ENCODE measurements at places on chromosomes 13 and 19.

DNA sequence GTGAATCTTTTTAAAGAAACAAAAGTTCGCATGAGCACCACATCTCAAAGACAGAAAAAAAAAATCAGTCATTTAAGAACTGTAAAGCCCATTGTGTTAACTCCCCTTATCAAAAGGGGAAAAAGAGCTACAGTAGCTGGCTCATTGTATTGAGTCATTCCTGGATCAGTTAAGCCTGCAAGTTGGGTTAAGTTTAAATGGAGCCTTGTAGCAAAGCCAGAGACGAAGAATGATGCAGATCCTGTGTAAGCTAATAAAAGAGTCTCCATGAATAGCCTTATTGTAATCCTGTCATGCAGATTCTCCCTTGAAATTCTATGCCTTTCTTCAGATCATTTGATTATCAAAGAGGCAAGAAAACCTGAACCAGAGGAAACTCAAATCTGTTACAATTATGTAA lies 83.8 kb downstream of the CRYL1 start:
- DNase-seq: peak; percentile 79

GRCh38 chr13:42525035-42525504 lies 48.9 kb upstream of the TNFSF11 start:
- DNase-seq: no peak

- DNase-seq: no peak
These were observed 8.3 kb downstream of the ZNF160 start for GRCh38 chr19:53094754-53095575.

- no peak for DNase-seq
These were observed 51.5 kb downstream of the SKA3 start for GRCh38 chr13:21124852-21125251.

DNA sequence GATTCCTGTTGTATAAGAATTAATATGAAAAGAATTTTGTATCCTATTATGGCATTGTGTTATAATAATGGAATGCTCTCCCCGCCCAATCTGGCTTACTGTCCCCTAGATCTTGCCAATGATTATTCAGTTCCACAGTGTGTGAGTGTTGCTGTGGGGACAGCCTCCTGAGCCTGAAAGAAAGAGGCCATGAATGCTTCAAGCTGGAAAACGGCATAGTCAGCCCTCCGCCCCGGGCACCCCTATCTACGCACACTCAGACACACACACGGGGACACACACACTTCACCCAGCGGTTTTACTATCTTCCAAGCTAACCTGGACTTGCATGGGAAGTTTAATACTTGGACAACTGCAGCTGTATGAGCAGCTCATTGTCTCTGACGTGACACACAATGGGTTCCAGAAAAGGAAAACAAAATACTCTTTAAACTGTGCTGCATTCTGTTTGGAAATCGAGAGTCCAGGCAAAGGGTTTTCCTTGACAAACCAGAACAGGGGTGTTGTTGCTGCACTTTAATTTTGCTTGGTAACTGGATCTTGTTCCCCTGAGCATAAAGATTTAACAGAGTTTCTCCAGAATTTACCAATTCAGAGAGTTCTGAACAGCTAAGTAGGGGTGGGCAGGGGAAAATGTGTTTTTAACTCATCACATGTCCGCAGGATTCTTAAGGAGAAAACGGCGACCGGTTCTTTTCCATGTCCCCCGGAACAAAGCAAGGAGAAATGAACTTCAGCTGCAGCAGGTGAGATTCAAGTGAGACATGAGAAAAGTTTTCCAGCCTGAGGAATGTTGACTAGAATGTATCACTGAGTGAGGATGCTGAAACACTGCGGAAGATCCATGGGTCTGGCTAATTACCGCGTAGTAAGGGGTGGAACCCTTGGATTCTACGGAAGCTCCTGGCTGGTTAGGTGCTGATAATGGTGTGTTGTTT lies 472.9 kb downstream of the FOXO1 start:
- peak; percentile 91 for DNase-seq

- no peak for DNase-seq
These were observed 54.1 kb downstream of the C13orf42 start for GRCh38 chr13:51057001-51057400.

- no peak for DNase-seq
These were observed 24.6 kb downstream of the TPT1 start for GRCh38 chr13:45316338-45316737.

GRCh38 chr13:29164116-29164515 lies 344.0 kb downstream of the MTUS2 start:
- DNase-seq: no peak

DNA sequence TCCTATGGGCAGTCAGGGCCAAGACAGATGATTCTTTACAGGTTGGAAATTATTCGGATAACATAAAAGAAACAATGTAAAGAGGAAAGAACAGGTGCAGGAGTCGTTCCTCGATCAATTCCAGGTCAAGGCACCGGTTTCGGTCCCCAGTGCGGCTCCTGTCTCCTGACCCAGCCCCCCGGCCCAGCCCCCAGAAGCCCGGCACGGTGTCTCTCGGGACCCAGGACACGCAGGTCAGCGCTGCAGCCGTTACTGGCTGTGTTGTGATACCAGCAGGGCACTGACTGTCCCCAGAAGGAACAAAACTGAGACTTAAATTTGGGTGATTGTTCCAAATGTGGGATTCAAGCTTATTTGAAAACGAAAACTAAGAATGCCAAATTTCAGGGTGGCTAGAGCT lies 8.5 kb downstream of the RASA3 start:
- DNase-seq: no peak

- DNase-seq: no peak
These were observed 2.5 kb downstream of the NFKBID start for GRCh38 chr19:35897706-35898451.

DNA sequence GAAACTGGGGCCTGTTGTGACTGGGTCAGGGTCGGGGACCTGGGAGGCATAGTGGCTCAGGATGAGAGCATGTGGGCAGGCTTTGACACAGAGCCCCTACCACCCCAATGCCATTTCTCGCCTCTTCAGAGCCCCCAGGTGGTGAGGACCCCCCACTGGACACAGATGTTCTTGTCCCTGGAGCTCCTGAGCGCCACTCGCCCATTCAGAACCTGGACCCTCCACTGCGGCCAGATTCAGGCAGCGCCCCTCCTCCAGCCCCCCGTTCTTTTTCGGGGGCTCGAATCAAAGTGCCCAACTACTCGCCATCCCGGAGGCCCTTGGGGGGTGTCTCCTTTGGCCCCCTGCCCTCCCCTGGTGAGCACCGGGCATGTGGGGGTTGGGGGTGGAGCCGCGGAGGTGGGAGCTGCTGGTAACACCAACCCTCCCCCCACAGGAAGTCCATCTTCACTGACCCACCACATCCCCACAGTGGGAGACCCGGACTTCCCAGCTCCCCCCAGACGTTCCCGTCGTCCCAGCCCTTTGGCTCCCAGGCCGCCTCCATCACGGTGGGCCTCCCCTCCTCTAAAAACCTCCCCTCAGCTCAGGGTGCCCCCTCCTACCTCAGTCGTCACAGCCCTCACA lies 10.4 kb downstream of the IGFLR1 start:
- no peak for DNase-seq

GRCh38 chr13:47420020-47420419 lies 523.2 kb upstream of the HTR2A start:
- DNase-seq: no peak

- DNase-seq: peak; percentile 83
These were observed 27.4 kb upstream of the ZNF536 start for GRCh38 chr19:30344446-30345425.

DNA sequence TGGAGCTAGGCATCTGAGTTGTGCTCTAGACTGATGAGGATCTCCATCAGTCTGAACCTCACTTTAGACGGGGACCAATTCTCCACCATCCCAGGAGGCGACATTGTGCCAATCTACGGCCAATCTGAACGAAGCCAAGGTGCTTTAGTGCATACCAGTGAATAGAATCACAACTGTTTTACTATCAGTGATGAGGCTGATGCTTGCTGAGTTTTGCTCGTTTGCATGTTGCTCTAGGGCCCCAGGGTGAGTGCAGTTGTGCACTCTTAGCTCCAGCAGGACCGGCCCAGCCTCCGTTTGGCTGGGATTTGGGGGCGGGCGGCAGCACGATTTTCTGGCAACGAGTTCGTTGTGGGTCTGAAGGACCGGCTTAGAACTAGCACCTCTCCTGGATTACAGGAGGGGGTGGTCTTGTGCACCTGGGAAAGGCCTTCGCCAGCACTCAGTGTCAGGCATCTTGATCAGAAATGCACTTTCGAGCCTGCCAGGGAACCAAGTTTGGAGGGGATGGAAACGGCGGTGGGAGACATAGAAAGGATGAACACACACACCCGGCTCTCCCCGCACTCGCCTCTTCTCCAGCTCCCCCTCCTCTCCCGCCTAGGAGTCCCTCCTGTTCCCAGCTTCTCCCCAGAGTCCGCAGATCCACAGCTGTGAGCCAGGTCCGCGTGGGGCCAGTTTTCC lies 4.4 kb downstream of the GSX1 start:
- no peak for DNase-seq

DNA sequence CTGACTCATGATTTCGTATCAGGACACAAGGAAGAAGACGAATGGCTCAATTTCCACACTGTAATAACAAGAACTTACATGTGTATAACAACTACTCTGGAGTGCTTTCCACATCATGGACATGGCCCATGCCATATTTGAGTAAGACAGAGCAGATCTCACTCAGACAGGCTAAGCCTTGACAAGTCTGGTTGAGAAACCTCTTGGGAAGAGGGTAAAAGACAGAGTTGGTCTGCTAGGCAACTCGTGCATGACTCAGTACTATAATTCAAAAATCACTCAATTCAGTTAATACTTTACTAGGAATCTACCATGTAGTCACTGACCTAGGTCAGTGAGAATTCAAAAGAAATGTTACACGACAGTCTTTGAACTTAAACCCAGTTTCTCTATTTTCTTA lies 5.7 kb upstream of the THSD1 start:
- no peak for DNase-seq

DNA sequence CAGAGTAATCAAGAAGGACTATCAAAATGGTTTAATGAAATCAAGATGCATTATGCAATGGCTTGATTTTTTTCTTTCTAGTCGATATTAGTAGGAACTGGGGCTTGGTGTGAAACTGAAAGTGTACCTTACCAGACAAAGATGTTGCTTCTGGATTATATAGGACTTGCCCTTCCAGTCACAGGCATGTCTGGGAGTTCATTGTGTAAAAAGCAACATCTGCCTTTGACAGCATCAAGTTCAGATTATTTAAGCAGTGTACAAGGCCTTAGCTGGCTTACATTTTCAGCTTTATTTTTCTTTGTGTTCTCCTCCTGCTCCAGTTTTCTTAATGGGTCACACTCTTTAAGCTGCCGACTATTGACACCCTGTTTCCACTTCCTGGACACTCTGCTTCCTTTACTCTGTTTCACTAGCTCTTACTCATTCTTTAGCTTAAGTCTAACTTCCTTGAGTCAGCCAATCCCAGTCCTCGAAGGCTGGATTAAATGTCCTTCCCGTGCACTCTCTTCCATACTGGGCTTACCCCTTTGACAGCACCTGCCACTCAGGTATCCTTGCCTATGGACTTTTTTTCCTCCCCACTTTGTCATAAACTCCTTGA lies 29.4 kb upstream of the OLFM4 start:
- DNase-seq: no peak

DNA sequence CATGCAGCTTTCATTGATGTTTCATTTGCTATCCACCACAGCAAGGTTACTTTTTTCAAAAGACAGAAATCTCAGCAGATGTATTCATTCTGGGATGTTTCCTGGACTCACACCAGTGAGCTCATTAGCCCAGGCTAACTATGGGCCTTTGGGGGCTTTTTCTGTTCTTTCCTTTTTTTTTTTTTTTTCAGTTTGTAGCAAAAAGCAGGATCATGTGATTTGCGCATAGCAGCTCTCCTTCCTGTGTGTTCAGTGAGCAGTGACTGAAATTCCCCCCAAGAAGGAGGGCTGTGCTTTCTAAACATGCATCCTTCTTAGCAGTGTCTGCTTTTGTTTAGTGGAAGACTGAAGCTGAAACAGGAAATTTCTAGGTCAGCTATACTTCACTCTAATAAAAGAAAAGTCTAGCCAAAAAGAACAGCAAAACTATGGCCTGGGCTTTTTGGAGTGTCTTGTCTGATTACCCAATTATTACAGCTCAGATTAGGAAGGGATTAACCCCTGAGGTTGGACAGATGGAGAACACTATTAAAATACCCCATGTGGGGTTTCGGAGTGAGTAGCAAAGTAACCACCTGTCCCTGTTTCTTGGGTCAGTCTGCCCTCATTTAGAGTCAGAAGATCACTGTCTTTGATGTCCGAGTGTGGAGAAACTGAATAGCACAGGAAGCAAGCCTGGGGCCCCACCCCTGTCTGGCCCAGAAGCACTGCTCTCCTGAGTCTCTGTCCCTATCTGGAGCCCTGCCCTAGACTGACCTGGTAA lies 8.9 kb upstream of the AMER2 start:
- no peak for DNase-seq

DNA sequence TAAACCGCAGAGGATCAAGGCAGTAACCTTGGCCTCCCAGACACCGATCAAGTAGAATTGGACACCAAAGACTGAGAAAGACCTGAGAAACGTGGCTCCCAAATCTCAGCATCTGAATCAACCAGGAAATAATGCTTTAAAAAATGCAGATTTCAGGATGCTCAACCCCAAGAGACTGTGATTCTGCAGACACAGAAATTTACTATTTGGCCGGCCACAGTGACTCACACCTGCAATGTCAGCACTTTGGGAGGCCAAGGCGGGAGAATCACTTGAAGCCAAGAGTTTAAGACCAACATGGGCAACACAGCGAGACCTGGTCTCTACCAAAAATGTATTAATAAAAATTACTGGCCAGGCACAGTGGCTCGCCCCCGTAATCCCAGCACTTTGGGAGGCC lies 6.2 kb downstream of the ABCC4 start:
- no peak for DNase-seq

GRCh38 chr19:49564616-49565045 lies 15.7 kb downstream of the NOSIP start:
- DNase-seq: no peak

- no peak for DNase-seq
These were observed 11.4 kb upstream of the FUT5 start for GRCh38 chr19:5881543-5882299.

- DNase-seq: no peak
These were observed 21.1 kb downstream of the PPP1R37 start for GRCh38 chr19:45114116-45114515.

All from globus pallidus (tissue), 1 donor.